ENCODE measurements at places on chromosomes 16 and 17. TPM values are rescaled to one million over a fixed set of nuclear protein-coding genes. Genes with fewer than 3 reads are reported as not detected.
A peak's percentile ranks its signal among the peaks of the same experiment; 100 is the strongest.

DNA sequence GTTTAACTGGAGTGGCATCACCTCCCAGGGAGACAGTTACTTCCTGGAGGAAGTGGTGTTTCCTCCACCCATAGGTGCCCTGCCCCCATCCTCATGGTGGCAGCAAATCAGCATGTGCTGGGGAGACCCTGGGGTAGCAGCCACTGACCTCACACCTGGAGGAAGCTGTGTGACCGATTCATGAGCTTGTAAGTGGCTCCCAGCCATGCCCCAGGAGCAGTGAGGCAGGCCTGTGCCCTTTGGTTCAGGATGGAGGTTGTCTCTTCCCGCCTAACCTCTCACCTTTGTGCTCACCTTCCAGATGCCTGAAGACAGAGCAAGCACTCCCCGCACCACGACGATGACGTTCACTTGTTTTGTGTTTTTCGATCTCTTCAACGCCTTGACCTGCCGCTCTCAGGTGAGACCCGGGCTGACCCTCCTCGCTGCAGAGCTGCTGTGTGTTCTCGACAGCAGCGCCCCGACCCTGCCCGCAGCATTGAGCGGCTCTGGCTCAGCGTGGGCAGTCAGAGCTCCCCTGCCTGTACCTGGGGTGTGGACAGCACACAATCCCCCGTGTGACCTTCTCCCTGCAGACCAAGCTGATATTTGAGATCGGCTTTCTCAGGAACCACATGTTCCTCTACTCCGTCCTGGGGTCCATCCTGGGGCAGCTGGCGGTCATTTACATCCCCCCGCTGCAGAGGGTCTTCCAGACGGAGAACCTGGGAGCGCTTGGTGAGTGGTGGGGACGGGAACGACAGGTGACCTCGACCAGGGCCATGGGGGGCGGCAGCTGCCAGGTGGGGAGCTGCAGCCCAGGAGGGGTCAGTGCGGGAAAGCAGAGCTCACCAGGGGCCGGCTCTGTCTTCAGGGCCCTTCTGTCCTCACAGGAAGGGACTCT, 42.8 kb downstream of the MEAK7 start:
- no peak overlapping the region for H3K4me3 ChIP-seq
- H3K4me1 ChIP-seq, result no peaks in the 10 kb centered on the region
- DNase-seq, result no peak
- no peaks in the 10 kb centered on the region for H3K36me3 ChIP-seq
- no peak overlapping the region for H3K27ac ChIP-seq

WFDC1 gene
- total RNA-seq, result not detected

DNA sequence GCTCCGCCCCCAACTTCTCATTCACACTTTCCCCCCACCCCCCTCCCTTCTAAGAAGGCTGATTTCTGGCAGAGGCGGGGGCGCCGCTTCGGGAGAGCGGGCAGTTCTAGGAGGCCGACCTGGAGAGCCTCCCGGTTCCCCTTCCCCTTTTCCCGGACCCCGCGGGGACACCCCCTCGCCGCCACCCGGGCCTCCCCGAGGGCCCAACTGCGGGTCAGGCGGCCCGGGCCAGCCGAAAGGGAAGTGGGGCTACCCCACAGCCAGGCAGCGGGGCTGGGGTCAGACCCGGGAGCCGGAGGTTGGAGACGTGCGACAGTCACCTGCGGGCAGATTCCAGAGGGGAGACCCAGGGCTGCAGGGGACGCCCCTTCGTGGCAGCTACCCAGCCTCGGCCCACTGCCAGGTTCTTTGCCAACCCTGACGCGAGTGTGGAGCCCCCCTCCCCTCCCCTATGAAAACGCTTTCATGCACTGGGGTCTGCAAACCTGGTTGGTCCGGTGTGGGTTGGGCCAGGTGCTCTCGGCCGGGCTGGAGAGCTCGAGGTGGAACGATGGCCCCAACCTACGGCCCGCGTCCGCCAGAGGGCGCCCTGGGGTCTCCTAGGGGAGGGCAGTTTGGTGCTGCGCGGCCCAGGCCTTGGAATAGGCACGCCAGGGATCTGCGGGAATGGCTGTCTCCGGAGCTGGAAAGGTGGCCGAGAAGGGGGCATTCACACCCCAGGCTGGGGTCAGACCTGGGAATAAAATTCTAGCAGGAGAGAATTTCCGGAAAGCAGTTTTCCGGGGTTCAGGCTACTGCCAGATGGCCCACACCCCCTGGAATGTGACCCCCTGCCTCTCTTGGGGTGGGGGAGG, 721 bp upstream of the SOCS3 start:
- peaks cover 3% of the 10 kb centered on the region for H3K36me3 ChIP-seq
- peak overlapping the region; percentile 54 for H3K27ac ChIP-seq
- peak overlapping the region; percentile 46 for H3K4me3 ChIP-seq
- peaks cover 36% of the 10 kb centered on the region for H3K4me1 ChIP-seq
- DNase-seq, result peak; percentile 84

- H3K27me3 ChIP-seq, result no peaks in the 10 kb centered on the region
- H3K27ac ChIP-seq, result no peak overlapping the region
- no peaks in the 10 kb centered on the region for H3K4me1 ChIP-seq
- DNase-seq, result no peak
Observed at GRCh38 chr17:30405161-30405560, 26.4 kb downstream of the CPD start.

- no peaks in the 10 kb centered on the region for H3K4me1 ChIP-seq
- H3K27me3 ChIP-seq, result no peaks in the 10 kb centered on the region
- H3K27ac ChIP-seq, result no peak overlapping the region
- H3K36me3 ChIP-seq, result no peaks in the 10 kb centered on the region
- DNase-seq, result no peak
Observed at GRCh38 chr17:20028443-20028842, 19.3 kb downstream of the SPECC1 start.

GRCh38 chr16:4183237-4184037, 58.4 kb downstream of the SRL start:
- H3K36me3 ChIP-seq, result no peaks in the 10 kb centered on the region
- peak overlapping the region; percentile 63 for H3K4me3 ChIP-seq
- H3K27ac ChIP-seq, result peak overlapping the region; percentile 62
- peak; percentile 96 for DNase-seq
- no peaks in the 10 kb centered on the region for H3K27me3 ChIP-seq

DNA sequence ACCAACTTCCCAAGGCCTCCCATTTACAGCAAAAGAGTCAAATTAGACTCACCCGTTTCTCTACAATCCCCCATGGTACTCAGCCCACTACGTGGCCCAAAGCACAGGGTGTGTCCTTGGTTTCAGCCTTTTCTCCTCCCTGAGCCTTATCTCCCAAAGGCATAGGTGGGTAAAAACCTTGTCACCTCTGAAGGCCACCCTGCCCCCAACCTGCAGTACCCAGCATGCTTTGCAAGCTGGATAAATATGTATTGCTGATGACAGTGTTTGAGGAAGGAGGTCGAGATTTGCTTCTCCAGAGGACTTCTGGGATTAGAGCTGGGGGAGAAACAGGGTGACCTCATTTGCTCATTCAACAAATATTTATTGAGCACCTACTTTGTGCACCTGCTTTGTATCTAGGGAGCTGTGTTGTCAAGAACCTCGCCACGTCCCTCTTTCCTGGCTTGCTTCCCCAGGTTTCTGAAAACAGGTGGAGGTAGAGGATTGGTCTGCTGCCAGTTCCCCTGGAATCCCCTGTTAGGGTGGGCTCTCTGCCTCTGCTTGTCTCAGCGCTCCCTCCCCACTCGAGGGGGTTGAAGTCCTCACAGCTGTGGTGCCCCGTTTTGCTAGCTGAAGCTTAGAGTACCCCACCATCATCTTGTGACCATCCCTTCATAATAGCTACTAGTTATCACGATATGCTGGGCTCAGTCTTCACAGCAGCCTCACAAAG, 3.0 kb downstream of the LASP1 start:
- H3K4me3 ChIP-seq, result no peak overlapping the region
- no peaks in the 10 kb centered on the region for H3K36me3 ChIP-seq
- H3K27me3 ChIP-seq, result no peaks in the 10 kb centered on the region
- H3K27ac ChIP-seq, result no peak overlapping the region
- peaks cover 35% of the 10 kb centered on the region for H3K4me1 ChIP-seq

RNF43 gene
- not detected for total RNA-seq

DNA sequence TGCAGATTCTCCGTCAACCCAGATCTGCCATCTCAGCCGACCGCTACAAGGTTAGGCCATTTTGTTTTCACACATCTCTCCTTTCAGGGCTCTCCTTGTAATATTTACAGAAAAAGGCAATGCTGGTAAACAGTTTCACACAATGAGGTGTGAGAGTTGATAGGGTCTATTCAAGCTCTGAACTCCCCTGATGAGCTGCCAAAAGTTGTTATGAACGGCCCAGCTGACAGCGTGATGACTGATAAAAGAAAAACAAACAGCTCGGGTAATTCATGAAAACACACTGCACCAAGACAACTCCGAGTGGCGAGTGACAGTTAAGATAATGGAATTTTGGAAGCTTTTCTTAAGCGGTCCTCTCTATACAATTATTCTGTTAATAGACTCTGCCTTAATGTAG, 68.1 kb upstream of the IRX5 start:
- H3K27ac ChIP-seq, result no peak overlapping the region
- H3K4me3 ChIP-seq, result no peak overlapping the region
- no peaks in the 10 kb centered on the region for H3K4me1 ChIP-seq
- H3K36me3 ChIP-seq, result no peaks in the 10 kb centered on the region
- H3K27me3 ChIP-seq, result no peaks in the 10 kb centered on the region

TMC8 gene
- total RNA-seq, result 1.3 TPM

DNA sequence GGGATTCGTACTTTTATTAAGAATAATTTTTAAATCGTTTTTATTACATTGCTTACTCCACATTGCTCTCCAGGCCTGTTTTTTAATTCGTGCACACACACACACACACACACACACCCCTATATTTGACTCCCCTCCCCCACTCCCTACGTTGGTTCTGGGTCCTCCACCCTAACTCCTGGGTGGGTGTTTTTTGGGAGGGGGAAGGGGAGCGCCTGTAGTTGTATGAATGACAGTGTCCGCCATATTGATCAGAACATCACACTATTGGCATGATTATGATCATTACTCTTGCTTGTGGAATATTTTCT, 1.3 kb downstream of the GNAO1 start:
- peaks cover 67% of the 10 kb centered on the region for H3K27me3 ChIP-seq
- H3K4me1 ChIP-seq, result peaks cover 4% of the 10 kb centered on the region
- H3K4me3 ChIP-seq, result no peak overlapping the region
- DNase-seq, result no peak
- H3K36me3 ChIP-seq, result no peaks in the 10 kb centered on the region

DNA sequence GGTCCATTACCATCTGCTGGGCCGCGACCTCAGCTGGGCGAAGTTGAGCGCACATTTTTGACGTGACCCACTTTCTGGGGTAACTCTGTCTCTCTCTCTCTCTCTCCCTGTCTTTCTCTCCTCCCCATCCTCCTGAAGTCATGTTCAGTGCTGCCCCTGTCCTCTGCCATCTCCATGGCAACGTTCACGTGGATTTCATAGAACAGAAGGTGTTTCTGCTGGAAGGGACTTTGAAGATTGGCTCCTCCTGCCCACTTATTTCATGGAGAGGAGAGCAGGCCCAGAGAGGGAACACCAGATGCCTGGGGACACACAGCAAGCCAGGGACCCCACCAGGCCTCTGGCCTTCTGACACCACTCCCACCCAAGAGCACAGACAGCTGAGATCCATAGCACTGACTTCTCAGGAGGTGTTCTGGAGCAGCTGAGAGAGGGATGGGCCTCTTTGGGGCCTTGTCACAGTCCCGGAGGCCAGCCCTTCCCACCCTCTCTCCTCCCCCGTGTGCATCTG, 4.2 kb upstream of the CCNF start:
- DNase-seq, result no peak
- peaks cover 10% of the 10 kb centered on the region for H3K4me1 ChIP-seq
- peaks cover 3% of the 10 kb centered on the region for H3K27me3 ChIP-seq
- H3K27ac ChIP-seq, result no peak overlapping the region

- no peaks in the 10 kb centered on the region for H3K36me3 ChIP-seq
- no peak overlapping the region for H3K4me3 ChIP-seq
- no peak for DNase-seq
- H3K27ac ChIP-seq, result no peak overlapping the region
Observed at GRCh38 chr16:19890901-19891300, 6.3 kb upstream of the GPRC5B start.

ZNF423 gene
- total RNA-seq, result 3.2 TPM

LRRC46 gene
- total RNA-seq, result 0.42 TPM

- no peak overlapping the region for H3K27ac ChIP-seq
- H3K36me3 ChIP-seq, result peaks cover 18% of the 10 kb centered on the region
- peak; percentile 58 for DNase-seq
- H3K4me1 ChIP-seq, result no peaks in the 10 kb centered on the region
Observed at GRCh38 chr17:41695954-41696757, 7.5 kb downstream of the EIF1 start.

C17orf107 gene
- 1.0 TPM for total RNA-seq

DNA sequence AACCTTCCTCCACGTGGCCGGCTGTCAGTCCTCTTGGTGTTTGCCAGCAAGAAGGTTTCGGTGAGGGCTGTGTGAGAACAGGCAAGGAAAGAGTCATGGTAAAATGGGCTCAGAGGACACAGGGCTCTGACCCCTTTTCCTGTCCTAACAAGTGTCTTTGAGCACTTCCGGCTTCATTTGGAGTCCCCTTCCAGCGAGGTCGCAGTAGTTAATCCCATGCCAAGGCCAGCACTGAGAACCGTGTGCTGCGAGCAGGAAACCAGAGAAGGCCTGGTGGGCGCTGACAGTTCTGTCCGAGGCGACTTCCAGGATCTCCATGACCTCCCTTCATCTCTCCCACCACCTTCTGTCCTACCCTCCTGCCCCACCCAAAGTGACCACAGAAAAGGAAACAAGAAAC, 168.1 kb downstream of the ZFHX3 start:
- no peaks in the 10 kb centered on the region for H3K36me3 ChIP-seq
- no peak for DNase-seq
- no peak overlapping the region for H3K27ac ChIP-seq
- no peak overlapping the region for H3K4me3 ChIP-seq
- no peaks in the 10 kb centered on the region for H3K27me3 ChIP-seq

- no peak for DNase-seq
- H3K27ac ChIP-seq, result no peak overlapping the region
- no peak overlapping the region for H3K4me3 ChIP-seq
Observed at GRCh38 chr16:12544477-12545296, 259.0 kb downstream of the CPPED1 start.

- no peaks in the 10 kb centered on the region for H3K4me1 ChIP-seq
- H3K27me3 ChIP-seq, result no peaks in the 10 kb centered on the region
Observed at GRCh38 chr16:10097271-10097670, 85.0 kb downstream of the GRIN2A start.

DNA sequence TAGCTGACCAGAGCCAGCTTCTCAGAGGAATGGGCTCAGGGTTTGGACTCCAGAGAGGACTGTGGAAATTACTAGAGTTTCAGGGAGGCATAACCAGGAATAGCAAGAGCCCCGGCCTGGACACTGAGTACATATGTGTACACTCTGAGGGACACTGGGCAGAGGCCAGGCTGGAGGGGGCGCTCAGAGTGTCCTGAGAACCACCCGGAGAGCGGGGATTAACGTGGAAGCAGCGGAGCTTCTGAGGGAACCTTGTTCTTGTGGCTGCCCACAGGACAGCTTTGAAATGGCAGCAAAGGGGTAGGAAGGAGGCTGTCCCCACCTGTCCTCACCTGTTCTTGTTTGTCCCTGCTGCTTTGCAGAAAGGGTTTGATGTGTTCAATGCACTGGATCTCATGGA, 27.8 kb downstream of the PLCD3 start:
- DNase-seq, result no peak
- H3K27me3 ChIP-seq, result no peaks in the 10 kb centered on the region
- no peaks in the 10 kb centered on the region for H3K4me1 ChIP-seq
- H3K4me3 ChIP-seq, result no peak overlapping the region

- peak; percentile 29 for DNase-seq
- no peaks in the 10 kb centered on the region for H3K36me3 ChIP-seq
- H3K27me3 ChIP-seq, result no peaks in the 10 kb centered on the region
- peak overlapping the region; percentile 96 for H3K4me3 ChIP-seq
- peaks cover 22% of the 10 kb centered on the region for H3K4me1 ChIP-seq
- H3K27ac ChIP-seq, result peak overlapping the region; percentile 70
Observed at GRCh38 chr16:67967958-67968399, 458 bp downstream of the SLC12A4 start.

DNAI2 gene
- not detected for total RNA-seq

CLEC18A gene
- total RNA-seq, result 0.46 TPM

Measured in endothelial cell of umbilical vein (primary cell).